ENCODE measurements at places on chromosomes 6 and 20.

DNA sequence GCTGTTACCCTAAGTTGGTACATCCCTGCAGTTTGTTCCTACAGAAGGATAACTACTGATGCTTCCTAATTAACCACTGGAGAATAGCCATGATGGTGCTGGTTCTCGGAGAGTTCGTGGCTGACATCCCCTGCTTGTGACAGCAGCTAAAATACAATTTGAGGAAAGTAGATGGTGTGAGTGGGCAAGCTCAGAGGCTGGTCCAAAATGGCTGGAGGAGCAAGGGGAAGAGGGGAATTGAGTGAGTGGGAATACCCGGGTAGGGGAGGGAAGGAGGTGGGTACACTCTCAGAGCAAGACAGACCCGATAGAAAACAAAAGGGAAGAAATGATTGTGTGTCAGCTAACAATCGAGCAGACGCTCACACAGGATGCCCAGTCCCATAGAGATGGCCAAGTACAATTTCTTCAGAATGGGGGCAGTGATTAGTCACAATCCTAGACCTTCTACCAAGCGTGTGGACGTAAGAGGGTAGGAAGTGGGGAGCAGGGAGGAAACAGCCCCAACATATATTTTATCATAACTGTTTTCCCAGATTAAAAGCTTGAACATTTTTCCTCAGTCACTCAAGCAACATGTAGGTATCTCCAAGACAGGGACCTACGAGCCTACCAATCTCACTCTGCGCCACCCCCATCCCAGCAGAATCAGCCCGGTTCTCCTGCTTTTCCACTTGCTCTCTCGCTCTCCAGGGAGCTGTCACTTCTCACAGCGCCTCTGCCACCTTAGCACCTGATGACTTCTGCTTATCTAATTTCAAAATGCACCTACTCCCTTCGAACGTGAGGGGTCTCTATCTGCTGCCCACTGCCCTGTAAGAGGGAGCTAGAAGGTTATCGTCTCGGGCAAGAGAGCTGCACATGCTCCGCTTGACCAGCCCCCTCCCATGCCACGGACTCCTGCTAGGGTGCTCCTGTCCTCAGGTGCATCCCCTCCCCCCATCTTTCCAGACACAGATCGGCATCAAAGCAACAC is 26.2 kb downstream of the RIPOR2 start:
- DNase-seq = no peak

- DNase-seq = no peak
These were observed 1.2 kb downstream of the NKX2-2 start for GRCh38 chr20:21512634-21513180.

GRCh38 chr6:163955756-163956155 is 541.2 kb downstream of the QKI start:
- DNase-seq = no peak

- no peak for DNase-seq
These were observed 117.9 kb upstream of the THBS2 start for GRCh38 chr6:169371344-169372127.

DNA sequence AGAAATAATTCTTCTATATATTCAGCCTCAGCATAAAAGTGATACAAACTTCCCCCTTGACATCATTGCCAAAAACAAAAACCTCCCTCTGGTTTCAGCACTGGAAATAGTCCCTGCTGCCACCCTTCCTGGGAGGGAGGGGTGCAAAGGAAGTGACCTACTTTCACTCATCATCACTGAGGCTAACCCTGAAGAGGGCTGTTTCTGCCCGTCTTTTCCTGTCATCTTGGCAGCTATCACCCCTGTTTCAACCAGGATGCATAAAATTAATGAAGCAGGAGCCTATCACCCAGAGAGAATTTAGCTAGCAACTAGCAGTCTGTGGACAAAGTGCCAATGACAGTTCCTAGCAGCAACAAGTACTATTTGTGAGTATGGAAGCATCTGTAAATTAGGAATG is 397.8 kb downstream of the LAMA2 start:
- no peak for DNase-seq

- DNase-seq = no peak
These were observed 10.2 kb downstream of the MYO6 start for GRCh38 chr6:75759207-75759606.

- DNase-seq = no peak
These were observed 182.5 kb upstream of the LAMP5 start for GRCh38 chr20:9331707-9332435.

DNA sequence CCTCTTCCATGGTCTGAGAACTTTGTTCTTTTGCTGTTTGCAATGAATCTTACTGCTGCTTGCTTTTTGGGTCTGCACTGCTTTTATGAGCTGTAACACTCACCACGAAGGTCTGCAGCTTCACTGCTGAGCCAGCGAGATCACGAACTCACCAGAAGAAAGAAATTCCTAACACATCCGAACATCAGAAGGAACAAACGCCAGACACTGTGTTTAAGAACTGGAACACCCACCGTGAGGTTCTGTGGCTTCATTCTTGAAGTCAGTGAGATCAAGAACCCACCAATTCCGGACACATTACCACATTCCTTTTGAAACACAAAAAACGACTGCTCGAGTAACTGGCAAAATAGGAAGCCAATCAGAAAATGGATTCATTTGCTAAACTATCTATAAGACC is 471.8 kb downstream of the TFAP2A start:
- no peak for DNase-seq

GRCh38 chr6:159110013-159110412 is 59.2 kb upstream of the FNDC1 start:
- no peak for DNase-seq

DNA sequence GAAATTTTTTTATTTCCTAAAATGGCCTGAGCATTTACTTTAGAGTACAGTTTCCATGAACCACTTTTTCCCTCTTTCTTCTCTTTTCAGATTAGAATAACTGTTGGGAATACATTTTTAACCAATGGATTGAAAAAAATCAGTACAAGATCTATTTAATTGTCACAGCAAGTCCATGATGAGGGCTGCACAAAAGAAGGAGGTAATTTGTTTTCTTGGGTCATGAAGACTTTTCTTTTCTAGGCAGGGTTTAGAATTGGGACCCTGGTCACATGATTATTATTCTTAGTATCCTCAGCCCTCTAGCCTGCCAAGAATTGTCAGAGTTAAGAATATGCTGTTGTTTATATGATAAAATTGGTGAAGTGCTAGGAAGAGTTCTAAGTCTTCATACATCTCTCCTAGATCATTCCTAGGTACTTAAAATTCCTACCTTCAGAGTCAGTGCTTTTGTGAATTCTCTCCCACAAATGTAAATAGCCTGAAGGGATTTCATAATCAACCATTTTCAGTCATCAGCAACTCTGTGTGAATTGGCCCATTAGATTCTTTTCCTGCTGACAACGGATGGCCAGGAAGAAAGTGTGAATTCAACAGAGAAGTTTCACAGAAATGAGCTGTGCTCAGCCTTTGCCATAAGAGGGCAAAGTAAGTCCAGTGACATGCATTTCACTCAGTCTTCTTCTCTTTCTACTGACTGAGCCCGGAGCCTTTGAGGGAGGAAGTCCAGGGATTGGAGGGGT is 32.4 kb upstream of the TPBG start:
- no peak for DNase-seq

- DNase-seq = peak; percentile 45
These were observed 188.6 kb downstream of the DTNBP1 start for GRCh38 chr6:15474196-15474595.

DNA sequence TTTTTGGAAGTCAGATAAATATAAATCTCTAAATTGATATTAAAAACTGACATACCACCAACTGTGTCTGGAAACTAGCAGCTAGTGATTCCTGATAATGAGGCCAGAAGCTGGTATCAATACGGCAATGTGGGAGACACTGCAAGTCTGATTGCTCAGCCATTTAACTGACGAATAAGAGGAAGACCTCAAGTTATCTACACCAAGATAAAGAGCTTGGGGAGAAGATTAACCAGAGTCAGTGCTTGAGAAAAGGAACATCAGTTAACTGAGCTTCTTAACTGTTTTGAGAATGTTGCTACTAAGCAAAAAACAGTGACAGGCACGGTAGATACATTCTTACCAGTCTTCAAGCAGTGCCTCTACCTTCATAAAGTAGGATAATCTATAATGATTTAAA is 140.4 kb upstream of the TENT5A start:
- DNase-seq = no peak

DNA sequence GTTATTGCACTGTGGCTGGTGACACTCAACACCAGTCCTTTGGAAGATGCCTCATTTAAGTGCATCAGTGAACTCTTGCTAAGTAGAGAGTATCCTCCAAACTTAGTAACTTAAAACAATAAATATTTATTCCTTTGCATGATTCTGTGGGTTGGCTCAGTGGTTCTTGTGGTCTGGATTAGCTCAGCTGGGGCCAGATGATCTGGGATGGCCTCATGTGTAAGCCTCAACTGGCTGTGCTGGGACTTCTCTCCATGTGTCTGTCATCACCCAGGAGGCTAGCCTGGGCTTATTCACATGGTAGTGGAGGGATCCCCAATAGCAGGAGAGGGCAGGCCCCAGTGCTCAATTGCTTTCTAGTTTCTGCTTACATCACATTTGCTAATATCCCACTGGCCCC is 8.3 kb downstream of the LRRN4 start:
- DNase-seq = no peak

DNA sequence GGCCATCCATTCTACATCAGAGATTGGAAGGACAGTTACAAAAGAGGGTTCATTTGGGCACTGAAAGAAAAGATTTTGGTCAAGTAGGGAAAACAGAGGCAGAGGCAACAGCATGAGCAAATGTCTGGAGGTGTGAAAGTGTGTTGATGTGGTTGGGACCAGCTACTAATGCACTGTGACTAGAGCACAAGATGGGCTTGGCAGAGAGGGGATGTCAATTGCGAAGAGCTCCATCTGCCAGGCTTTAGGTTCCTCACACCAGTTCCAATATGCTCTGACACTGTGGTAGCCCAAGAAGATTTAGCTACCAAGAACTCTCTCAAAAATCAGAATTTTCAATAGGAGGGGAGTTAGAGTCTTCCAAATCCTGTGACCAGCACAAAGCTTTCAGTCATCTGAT is 42.1 kb downstream of the TRAF3IP2 start:
- no peak for DNase-seq

GRCh38 chr6:33217681-33218080 is 9.4 kb downstream of the RING1 start:
- no peak for DNase-seq

DNA sequence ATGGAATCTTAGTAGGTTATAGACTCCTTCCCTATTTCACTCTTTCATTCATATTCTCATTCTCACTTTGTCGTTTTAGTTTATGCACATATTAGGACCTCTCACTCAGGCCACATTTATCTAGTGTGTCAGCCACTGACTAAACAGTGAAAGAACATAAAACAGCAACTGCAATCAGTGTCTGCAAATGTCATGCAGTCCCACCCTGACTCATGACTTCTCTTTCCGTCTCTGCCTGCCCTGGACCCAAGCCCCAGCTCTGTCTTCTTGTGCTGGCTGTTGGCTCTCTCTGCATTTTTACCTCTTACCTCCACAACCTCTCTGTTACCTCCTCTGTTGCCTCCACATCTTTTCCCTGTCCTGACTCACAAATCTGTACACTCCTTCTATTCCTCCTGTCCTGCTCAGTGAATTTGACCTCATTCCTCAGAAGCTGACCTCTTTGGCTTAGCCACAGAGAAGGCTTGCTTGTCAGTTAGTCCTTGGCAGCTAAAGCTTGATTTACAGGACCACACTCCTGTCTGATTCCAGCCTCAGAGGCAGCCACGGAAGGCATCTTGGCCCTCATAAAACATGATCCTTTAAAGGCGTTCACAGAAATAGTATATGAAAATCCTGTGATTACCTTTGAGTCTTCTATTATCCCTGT is 247.6 kb downstream of the PKHD1 start:
- DNase-seq = no peak

DNA sequence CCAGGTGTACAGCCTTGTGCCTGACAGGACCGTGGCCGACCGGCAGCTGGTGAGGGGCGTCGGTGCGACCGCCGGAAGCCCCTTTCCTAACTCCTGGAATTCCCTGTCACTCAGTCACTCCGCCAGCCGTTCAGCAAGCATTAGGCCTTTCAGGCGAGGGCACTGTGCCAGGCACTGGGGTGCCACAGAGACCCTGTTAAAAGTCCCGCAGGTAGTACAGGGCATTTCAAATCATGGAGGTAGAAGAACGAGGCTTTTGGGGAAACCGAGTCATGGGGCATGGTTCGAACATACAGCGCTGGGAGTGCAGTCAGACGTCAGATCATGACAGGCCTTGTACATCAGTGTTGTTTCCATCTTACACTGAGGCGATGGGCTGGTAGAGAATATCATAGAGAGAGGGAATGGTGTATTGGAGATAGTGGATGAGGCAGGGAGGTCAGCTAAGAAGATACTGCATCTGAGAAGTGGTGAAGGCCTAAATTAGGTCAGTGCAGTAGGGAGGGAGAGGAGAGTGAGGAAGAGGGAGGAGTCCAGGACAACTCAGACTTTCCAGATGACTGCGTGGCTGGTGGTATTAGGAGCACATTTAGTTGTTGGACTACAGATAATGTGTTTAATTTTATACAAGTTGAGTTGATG is 892 bp upstream of the DXO start:
- peak; percentile 29 for DNase-seq

GRCh38 chr20:18858816-18859215 is 45.2 kb downstream of the SCP2D1 start:
- no peak for DNase-seq

- DNase-seq = no peak
These were observed 480.5 kb upstream of the ID4 start for GRCh38 chr6:19356692-19357091.

GRCh38 chr6:159777240-159777904 is 12.0 kb downstream of the TCP1 start:
- no peak for DNase-seq

DNA sequence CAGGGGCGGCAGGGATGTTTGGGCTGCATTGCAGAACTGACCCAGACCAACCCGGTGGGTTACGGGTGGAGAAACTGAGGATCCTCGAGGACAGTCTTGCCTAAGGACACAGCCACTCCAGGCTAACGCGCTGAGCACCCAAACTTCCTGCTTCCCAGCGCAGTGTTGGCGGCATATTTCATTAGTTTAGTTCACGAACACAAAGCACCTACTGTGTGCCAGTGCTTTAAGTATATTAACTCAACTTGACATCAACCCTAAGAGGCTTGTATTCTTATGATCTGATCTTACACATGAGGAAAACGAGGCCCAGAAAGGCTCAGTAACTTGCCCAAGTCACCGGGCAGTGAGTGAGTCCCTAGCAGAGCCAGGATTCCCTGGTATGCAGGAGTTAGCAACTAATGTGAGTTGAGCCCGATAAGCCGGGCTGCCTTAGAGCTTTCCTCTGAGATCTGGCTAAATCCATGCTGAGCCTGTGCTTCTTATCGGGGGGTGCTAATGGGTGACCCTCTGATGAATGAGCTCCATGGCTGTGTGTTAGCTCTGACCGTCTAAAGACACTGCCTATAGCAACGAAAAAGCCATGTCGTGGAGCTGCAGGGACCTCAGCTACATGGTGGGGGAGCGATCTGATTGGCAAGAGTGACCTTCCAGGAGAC is 92.7 kb downstream of the CD40 start:
- no peak for DNase-seq

Data from inflammatory macrophage treated with lipopolysaccharide for 1 hour (primary cell).